ENCODE measurements at places on chromosomes 12 and 14.
A peak's percentile ranks its signal among the peaks of the same experiment; 100 is the strongest.

DNA sequence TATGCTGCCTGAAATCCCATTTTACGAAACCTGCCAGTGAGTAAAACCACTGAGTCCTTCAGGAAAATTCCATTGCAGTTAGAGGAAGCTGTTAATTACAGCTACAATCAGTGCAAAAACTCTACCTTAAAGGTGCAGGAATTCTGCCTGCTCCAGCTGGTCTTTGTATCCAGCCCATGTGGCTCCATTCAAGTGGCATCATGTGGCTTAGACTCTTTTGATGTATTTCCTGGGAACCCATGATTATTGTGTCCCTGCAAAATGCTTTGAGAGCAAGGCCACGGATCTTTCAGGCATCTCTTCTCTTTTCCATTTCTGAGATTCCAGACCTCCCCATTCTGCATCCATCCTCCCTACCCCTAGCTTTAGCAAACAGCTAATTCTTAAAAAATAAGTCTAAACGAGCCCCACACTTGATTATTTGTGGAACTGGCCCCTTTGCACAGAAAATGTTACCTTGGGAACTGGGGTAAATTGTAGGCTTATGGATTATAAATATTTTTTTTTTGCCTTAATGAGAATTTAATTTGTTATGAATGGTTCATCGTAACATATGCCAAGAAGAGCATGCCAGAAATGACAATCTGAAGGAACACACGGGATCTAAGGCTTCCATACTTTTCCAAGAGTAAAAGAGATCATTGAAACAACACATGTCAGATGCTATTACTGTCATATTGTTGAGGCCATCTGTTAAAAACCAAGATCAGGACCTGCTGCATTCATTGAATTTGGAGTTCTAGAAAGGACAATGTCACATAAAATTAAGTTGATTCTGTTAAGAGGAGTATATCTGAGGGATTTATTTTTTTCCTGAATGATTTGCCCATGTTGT lies 144.6 kb downstream of the TPH2 start:
- no peak for DNase-seq

DNA sequence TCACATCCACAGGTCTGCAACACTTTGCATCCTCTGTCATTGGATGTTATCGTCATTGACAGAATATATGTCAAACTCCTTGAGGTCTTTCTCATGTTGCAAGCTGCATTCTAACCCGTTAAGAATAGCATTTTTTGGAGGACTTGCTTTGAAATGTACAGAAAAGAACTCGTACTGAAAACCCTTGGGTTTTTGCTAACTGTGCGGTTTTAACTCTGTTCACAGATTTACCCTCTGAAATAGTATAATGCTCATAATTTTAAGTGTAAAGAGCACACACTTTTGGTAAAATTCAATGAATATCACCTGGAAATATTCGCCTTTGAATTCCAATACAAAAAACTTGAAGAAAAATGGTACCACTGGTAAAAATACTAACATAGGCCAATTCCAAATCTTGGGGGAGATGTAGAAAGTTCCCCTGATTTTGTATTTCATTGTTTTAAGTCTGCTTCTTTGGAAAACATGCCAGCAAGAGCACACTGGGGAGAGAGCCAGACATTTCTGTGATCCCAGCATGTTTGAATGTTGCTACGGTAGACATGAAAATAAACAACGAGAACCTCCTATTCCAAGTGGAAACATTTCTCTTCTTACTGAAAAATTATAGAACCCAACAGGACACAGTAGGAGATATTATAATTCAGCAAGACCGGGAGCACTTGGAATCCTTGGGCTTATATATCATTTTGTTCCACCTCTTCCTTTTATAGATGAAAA lies 446.0 kb downstream of the AEBP2 start:
- no peak for DNase-seq

DNA sequence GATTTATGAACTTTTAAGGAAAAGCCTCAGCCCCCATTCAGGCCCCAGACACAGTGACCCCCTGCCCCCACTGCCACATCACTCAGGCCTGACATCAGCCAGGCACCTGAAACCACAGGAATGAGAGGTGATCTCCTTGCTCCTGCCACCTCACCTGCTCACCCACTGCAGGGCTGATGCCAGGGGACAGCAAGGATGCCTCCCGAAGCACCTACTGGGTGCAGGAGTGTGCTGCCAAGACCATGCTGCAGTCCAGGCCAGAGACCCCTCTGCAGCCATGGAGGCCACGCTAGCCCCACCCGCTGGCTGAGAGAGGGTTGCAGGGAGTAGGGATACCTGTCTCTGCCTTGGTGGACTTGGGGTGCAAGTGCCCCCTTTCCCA lies 18.6 kb upstream of the KRT7 start:
- no peak for DNase-seq

GRCh38 chr12:31089072-31089471 lies 15.4 kb downstream of the DDX11 start:
- DNase-seq: no peak

- DNase-seq: no peak
Measured at GRCh38 chr14:38291681-38292467, 36.0 kb upstream of the CLEC14A start.

- no peak for DNase-seq
Measured at GRCh38 chr14:93317875-93318807, 14.7 kb downstream of the BTBD7 start.

GRCh38 chr12:95205685-95206084 lies 11.6 kb downstream of the FGD6 start:
- no peak for DNase-seq

DNA sequence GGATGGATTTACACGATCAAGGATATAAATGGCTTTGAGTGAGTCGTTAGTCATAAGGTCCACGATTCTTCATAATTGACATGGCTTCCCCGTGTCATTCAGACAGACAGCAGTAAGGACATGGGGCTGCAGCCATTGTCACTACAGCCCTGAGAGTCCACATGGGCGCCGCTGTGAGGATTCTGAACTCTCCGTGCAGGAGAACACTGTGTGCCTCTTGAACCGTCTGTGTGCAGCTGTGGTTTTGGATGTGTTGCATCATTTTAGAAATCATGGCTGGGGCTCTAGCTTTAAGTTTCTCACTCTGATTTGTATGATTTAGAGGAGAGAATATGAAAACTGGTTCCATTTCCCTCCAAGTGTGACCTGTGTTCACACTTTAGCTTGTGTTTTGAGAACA lies 47.2 kb downstream of the NPAS3 start:
- no peak for DNase-seq

DNA sequence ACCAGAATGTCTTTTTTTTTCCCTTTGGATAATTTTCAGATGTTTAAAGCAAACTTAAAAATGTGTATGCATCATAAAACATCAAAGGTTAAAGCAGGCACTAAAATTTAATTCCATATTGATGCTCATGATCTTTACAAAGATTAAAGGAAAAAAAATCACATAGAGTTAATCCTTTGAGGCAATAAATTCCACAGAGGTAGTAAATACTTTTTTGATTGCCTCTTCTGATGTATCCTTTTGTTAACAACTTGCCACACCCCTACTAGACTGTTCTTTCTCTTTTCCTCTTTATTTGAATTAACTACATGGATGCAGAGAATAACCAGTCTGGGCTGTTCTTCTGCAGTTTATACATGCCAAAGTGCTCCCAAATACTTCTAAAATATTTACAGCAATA lies 45.2 kb upstream of the KCNJ8 start:
- DNase-seq: no peak

- no peak for DNase-seq
Measured at GRCh38 chr12:132835076-132836025, 6.7 kb upstream of the GOLGA3 start.

DNA sequence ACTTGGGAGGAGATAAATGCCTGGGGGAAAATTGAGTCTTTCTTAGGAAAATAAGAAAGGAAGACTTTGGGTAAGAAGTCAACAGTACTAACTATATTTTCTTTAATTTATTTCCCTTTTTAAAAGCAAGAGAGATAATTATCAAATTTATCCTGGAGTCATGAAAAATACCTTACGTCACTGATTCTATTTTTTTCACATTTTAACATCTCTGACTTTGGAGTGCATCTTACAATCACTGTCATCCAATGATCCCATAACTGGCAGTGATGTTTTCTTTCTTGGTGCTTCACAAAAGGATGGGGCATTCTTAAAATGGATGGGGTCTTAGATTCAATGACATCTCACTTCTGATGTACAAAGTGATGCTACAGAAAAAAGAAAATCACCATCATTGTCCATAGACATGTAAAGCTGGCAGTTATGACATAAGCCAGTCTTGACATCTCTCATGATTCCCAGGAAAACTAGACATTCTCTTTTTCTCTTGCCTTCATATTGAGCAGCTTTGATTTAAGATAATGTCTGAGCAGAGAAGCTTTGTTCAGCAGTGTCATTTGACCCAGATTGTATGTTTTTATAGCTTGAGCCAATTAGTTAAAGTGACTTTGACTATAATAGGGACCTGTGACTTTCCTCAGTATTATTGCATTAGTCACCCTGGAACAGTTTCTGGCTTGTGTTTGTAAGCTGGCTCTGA lies 236.2 kb downstream of the EGLN3 start:
- no peak for DNase-seq

DNA sequence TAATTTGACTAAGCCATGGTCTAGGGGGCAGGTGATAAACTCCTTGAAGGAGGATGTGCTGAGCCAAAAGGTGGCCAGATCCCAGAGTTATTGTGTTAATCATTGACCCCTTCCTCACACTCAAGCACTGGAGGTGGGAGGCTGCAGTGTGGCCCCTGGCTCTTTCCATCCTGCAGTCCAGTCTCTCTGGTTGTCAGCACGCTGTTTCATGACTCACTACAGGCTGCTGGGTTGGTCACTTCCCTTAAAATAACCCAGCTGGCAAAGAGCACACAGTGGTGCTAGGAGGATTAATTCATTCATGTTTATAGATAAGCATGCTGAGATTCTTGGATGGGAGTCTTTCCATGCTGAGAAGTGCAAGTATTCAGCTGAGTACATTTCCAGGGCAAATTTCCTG lies 228.9 kb downstream of the ANO2 start:
- no peak for DNase-seq

GRCh38 chr12:79274501-79275064 lies 410.0 kb downstream of the SYT1 start:
- peak; percentile 37 for DNase-seq

DNA sequence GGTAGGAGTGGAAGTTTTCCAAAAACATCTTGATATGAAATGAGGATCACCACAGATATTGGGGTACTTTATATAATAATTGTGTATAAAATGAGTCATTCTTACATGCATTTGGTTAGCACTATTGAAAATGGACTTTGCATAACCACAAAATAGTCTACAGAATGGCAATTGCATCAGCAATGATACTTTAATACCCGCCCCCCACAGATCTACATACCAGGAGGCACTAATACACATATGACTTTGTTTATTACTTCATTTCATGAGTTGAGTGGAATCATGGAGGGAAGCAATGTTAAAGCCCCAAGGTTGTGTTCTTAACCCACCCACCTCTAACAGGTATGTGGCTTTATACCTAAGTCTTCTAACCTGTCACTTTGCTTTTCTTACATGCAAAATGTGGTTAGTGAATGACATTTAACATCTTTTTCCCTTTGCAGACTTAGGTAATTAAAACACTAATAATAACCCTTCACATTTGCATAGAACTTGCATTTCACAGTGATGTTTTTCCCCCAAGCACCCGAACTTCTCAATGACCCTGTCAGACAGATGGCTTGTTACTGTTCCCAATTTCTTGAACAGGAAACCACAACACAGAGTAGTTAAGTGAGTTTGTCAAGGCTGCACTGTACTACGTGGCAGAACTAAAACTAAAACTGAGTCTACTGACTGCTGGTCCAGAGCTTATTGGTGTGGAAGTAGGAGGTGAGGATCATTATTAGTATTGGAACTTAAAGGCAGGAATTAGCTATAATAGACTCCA lies 101.9 kb downstream of the NPAS3 start:
- DNase-seq: no peak

DNA sequence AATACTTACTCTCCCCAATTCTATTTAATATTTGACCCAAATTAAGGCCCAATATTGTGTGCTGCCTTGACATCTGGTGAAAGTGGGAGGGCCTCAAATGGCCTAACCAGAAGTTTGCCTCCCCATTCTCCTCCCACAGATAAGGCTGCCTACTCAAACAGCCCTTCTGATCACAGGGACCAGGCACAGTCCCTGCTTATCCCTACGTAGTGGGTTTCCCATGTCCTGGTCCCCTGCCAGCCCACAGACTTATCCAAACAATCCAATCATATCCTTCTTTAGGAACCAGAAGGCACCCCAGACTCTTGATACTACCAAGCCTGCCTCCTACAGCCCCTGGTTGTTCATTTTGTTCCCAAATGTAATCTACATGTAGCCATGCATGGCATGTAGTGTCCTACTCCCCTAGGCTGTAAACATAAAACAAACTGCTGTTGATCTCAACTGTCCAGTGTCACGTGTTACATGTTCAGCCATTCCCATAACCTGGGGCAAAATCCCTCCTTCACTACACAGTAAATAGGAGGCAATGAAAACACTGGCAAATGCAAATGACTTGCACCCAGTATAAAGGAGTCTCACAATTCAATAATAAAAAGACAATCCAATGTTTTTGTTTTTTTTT lies 49.3 kb downstream of the EEA1 start:
- DNase-seq: no peak

DNA sequence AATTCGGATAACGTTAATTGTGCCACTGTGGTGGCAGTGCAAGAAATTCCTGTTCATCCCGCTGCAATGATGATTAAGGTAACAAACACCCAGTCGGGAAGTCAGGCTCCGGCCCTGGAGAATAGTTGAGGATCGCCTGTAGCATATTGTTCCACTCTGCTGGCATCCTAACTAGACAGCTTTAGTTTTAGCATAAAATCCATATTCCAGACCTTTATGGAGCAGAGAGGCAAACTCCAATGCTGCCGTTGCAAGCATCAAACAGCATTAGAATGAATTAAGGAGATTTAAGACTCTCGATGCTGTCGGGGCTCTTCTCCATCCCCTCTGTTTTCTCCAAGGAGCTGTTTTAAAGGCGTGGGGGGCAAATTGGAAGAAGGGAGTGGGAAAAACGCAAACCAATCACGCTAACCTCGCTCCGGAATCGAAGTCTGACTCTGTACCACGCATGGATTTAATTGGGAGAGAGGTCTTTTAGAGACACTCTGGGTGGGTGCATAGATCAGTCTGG lies 660.4 kb downstream of the VRK1 start:
- DNase-seq: no peak

- DNase-seq: no peak
Measured at GRCh38 chr12:123944696-123945095, 27.9 kb downstream of the CCDC92 start.

GRCh38 chr14:104878582-104878981 lies 13.5 kb downstream of the CEP170B start:
- DNase-seq: no peak

GRCh38 chr14:70538087-70538486 lies 3.3 kb upstream of the ADAM20 start:
- no peak for DNase-seq

DNA sequence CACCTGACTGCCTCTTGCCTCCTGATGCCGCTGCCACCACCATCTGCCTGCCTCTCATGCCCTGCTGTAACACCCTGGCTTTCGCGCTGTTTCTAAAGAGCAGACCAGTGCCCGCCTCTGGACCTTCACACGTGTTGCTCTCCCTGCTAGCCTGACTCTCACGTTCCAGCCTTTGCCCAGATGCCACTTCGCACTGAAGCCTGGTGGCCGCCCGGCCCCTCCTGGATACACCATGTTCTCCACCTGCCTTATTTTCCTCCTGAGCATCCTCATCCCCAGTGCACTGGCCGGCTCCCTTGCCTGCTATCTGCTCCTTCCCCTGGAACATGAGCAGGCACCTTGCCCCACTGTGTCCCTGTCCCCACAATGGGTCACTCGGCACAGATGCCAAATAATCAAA lies 146.5 kb downstream of the PIWIL1 start:
- DNase-seq: peak; percentile 63

- DNase-seq: no peak
Measured at GRCh38 chr14:29805415-29806123, 122.1 kb downstream of the PRKD1 start.

Data from left lung (tissue), 14 donors.